Right atrium auricular region (tissue), 2 donors: ENCODE measurements at places on chromosomes 1 and 21. TPM values are rescaled to one million over a fixed set of nuclear protein-coding genes. Genes with fewer than 3 reads are reported as not detected.

DNA sequence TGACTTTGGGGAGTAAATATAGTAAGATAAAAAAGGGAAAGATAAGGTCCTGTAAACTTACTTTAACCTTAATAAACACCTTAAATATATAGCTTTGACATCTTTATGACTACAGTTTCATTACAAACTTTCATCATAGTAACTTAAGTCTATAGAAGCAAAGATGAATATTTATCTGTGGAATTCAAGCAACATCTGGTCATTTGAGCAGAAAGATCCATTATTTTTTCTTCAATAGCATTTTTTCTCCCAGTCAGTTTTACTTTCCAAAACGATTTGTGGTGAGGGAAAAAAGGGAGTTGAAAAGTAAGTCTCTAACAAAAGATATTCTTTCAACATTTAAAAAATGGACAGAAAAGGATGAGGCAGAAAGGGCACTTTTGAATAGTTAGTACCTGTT, 69.0 kb downstream of the HMCN1 start:
- H3K27me3 ChIP-seq, result no peaks in the 10 kb centered on the region
- DNase-seq, result no peak
- H3K36me3 ChIP-seq, result no peaks in the 10 kb centered on the region
- no peak overlapping the region for H3K27ac ChIP-seq

The CNIH3 gene
- total RNA-seq, result 1.3 TPM

GRCh38 chr1:184773762-184774320, 19.2 kb upstream of the EDEM3 start:
- no peaks in the 10 kb centered on the region for H3K4me1 ChIP-seq
- no peak overlapping the region for H3K27ac ChIP-seq
- H3K4me3 ChIP-seq, result no peak overlapping the region
- DNase-seq, result no peak
- H3K27me3 ChIP-seq, result no peaks in the 10 kb centered on the region
- H3K36me3 ChIP-seq, result no peaks in the 10 kb centered on the region

GRCh38 chr1:116494353-116494692, 76.5 kb downstream of the CD58 start:
- H3K4me1 ChIP-seq, result no peaks in the 10 kb centered on the region
- H3K4me3 ChIP-seq, result no peak overlapping the region
- no peaks in the 10 kb centered on the region for H3K36me3 ChIP-seq
- DNase-seq, result no peak
- H3K27ac ChIP-seq, result no peak overlapping the region

The CCDC27 gene
- total RNA-seq, result not detected

The TRIM58 gene
- total RNA-seq, result 8.6 TPM

- H3K4me1 ChIP-seq, result no peaks in the 10 kb centered on the region
- DNase-seq, result no peak
- no peak overlapping the region for H3K27ac ChIP-seq
- H3K4me3 ChIP-seq, result no peak overlapping the region
- H3K36me3 ChIP-seq, result no peaks in the 10 kb centered on the region
Measured at GRCh38 chr21:44836666-44837471, 19.0 kb upstream of the SUMO3 start.

The TMEM54 gene
- total RNA-seq, result 37.9 TPM

The ATP1A2 gene
- 146 TPM for total RNA-seq

The SLC44A5 gene
- 2.0 TPM for total RNA-seq

The TRABD2B gene
- total RNA-seq, result 8.1 TPM

The SPATA17 gene
- 0.41 TPM for total RNA-seq

The OR2C3 gene
- total RNA-seq, result not detected

DNA sequence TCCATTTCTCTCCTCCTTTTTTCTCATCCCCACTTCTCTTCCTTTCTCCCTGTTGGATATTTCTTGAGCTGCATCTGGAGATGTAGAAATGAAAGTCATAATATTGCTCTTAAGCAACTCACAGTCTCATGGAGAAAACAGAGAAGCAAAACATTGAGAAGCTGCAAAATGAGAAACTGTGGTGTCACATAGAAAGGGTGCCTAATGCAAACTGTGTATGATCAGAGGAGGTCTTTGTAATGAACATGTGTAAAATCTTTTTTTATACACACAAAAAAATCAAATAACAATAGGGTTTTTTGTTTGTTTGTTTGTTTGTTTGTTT, 11.8 kb upstream of the SLAMF7 start:
- no peak overlapping the region for H3K27ac ChIP-seq
- no peak overlapping the region for H3K4me3 ChIP-seq
- H3K36me3 ChIP-seq, result no peaks in the 10 kb centered on the region
- H3K4me1 ChIP-seq, result no peaks in the 10 kb centered on the region
- no peaks in the 10 kb centered on the region for H3K27me3 ChIP-seq
- DNase-seq, result no peak

DNA sequence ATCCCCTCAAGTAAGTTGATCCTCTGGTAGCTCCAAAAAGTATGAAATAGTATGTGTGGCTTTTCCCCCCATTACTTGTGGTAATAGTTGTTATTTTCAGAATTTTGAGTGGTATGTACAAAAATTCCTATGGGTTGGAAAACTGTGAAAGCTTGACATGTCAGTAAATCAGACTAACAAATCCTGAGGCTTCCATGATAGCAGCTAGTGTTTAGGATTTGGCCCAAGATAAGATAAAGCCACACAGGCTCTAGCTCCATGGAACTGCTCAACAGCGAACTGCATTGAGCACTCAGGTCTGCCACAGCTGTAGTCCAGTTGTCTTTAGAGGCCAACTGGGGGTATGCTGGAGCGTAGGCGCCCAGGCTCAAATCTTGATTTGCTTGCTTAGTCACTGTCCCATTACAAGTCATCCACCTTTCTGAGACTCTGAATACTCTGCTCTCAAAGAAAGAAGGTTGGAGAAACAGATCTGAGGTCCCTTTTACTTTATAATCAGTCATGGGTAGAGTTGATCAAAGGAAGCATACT, 28.7 kb downstream of the ATP1A1 start:
- no peaks in the 10 kb centered on the region for H3K27me3 ChIP-seq
- no peak overlapping the region for H3K4me3 ChIP-seq
- no peaks in the 10 kb centered on the region for H3K4me1 ChIP-seq
- no peak for DNase-seq
- H3K36me3 ChIP-seq, result peaks cover 100% of the 10 kb centered on the region

- H3K27ac ChIP-seq, result no peak overlapping the region
- no peaks in the 10 kb centered on the region for H3K27me3 ChIP-seq
- DNase-seq, result no peak
- no peak overlapping the region for H3K4me3 ChIP-seq
- H3K36me3 ChIP-seq, result no peaks in the 10 kb centered on the region
Measured at GRCh38 chr1:9659328-9659727, 7.8 kb downstream of the PIK3CD start.

DNA sequence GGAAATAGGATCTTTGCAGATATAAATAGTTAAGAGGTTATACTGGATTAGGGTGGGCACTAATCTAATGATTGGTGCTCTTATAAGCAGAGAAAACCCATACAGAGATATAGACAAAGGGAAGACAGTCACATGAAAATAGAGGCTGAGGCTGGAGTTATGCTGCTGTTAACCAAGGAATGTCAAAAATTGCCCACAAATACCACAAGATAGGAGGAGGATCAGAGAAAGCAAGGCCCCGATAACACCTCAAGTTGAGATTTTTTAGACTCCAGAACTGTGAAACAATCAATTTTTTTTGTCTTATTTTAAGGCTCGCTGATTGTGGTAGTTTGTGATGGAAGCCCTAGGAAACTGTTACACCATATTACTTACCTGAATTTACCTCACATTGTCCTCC, 513.2 kb downstream of the COL11A1 start:
- no peaks in the 10 kb centered on the region for H3K4me1 ChIP-seq
- H3K27me3 ChIP-seq, result no peaks in the 10 kb centered on the region
- H3K4me3 ChIP-seq, result no peak overlapping the region
- no peak for DNase-seq
- no peak overlapping the region for H3K27ac ChIP-seq

The FABP3 gene
- total RNA-seq, result 3,527 TPM

The GPX7 gene
- total RNA-seq, result 12.0 TPM

- no peaks in the 10 kb centered on the region for H3K27me3 ChIP-seq
- H3K27ac ChIP-seq, result no peak overlapping the region
- H3K4me3 ChIP-seq, result no peak overlapping the region
Measured at GRCh38 chr21:44356636-44357035, 3.2 kb downstream of the TRPM2 start.

- H3K4me3 ChIP-seq, result no peak overlapping the region
- H3K36me3 ChIP-seq, result no peaks in the 10 kb centered on the region
- H3K27me3 ChIP-seq, result no peaks in the 10 kb centered on the region
- no peak overlapping the region for H3K27ac ChIP-seq
- no peak for DNase-seq
Measured at GRCh38 chr1:226021401-226021800, 22.3 kb upstream of the SDE2 start.

The RNF186 gene
- not detected for total RNA-seq

- no peaks in the 10 kb centered on the region for H3K27me3 ChIP-seq
- H3K4me3 ChIP-seq, result no peak overlapping the region
- H3K36me3 ChIP-seq, result no peaks in the 10 kb centered on the region
- DNase-seq, result no peak
- H3K4me1 ChIP-seq, result peaks cover 87% of the 10 kb centered on the region
- H3K27ac ChIP-seq, result peak overlapping the region; percentile 66
Measured at GRCh38 chr21:45419162-45419561, 14.2 kb downstream of the COL18A1 start.

DNA sequence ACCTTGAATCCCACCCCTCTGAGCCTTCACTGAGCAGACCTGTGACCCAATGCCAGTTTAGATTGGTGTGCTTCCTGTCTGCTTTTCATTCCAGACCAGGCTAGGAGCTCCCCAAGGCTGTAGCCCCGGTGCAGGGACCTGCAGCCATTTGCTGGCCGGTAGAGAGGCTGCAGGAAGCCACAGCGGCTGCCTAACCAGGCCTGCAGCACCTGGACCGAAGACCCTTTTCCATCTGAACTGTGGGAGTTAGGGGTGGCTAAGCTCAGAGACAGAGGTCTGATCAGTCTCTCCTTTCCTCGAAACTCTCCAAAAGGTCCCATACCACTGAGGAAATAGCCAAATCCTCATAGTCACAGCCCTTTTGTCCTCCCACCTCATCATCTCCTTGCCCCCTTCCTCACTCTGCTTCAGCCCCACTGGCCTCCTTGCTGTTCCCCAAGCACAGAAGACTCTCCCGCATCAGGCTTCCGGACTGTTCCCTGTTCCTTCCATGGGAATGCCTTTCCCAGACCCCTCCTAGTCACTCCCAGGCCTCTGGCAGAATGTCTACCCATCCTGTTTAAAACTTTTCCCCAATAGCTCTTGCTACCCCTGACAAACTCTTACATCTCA, 674 bp upstream of the TTC4 start:
- peak; percentile 44 for DNase-seq
- no peaks in the 10 kb centered on the region for H3K27me3 ChIP-seq
- peak overlapping the region; percentile 90 for H3K4me3 ChIP-seq
- peak overlapping the region; percentile 67 for H3K27ac ChIP-seq

DNA sequence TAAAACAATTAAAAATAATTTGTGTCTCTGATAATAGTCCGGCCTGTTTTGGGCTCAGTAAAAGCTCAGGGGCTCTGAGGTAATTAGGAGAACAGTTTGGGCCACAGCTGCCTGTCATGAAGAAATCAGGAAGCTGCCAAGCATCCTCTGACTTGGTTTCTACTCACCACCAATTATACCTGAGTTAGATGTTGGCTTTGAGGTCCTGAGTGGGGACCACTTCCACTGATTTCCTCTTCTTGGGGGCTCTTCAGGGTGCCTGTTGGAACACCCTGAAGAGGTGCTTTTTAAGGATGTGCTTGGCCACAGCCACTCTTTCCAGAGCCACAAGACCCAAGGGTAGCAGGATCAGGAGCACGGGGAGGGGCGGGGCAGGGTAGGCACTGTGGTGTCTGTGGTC, 10.9 kb downstream of the SLC6A17 start:
- no peak overlapping the region for H3K4me3 ChIP-seq
- no peaks in the 10 kb centered on the region for H3K27me3 ChIP-seq
- no peaks in the 10 kb centered on the region for H3K4me1 ChIP-seq
- no peak overlapping the region for H3K27ac ChIP-seq

The GJA8 gene
- not detected for total RNA-seq

DNA sequence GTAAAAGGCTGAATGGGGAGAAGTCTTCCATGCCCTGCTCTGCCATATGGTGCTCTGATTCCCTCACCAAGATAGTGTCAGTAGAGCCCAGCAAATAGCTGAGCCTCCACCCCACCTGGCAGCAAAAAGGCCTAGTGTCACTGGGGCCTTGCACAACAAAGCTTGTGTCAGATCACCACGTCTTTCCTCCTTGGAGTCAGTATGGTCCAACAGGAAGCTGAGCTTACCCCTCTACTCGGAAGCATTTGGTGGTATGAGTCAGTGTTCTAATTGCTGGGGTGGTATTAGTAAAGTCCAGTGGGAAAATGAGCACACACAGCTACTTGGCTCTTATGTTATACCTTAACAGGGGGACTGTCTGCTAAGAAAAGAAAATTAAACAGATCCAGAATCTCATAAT, 18.7 kb upstream of the RRP15 start:
- DNase-seq, result no peak
- no peaks in the 10 kb centered on the region for H3K36me3 ChIP-seq
- no peak overlapping the region for H3K27ac ChIP-seq
- H3K27me3 ChIP-seq, result no peaks in the 10 kb centered on the region

DNA sequence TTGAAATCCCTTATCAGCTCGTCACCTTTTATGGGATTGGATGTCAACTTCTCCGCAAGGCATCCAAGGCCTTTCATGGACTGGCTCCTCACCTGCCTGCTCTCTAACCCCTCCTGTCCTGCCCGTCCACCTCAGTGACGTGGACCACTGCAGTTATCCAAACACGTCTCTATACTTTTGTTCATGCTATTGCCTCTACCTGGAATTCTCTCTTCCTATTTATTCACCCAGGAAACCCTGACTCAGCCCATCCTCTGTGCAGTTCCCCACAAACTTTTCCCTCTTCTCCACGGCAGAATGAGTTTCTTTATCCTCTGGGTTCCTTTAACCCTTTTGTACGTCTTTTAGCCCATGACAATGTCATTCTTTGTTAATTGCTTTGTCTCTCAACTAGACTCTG, 5.1 kb upstream of the UTP25 start:
- DNase-seq, result no peak
- H3K27me3 ChIP-seq, result no peaks in the 10 kb centered on the region
- no peak overlapping the region for H3K4me3 ChIP-seq
- no peak overlapping the region for H3K27ac ChIP-seq

- H3K4me1 ChIP-seq, result no peaks in the 10 kb centered on the region
- no peak for DNase-seq
- no peaks in the 10 kb centered on the region for H3K27me3 ChIP-seq
- no peaks in the 10 kb centered on the region for H3K36me3 ChIP-seq
- H3K27ac ChIP-seq, result no peak overlapping the region
- no peak overlapping the region for H3K4me3 ChIP-seq
Measured at GRCh38 chr1:79633456-79633855, 626.9 kb upstream of the ADGRL4 start.

- H3K36me3 ChIP-seq, result no peaks in the 10 kb centered on the region
- no peak overlapping the region for H3K27ac ChIP-seq
- H3K4me3 ChIP-seq, result no peak overlapping the region
Measured at GRCh38 chr1:159790237-159790917, 9.6 kb downstream of the DUSP23 start.

- peaks cover 28% of the 10 kb centered on the region for H3K27me3 ChIP-seq
- H3K4me3 ChIP-seq, result no peak within 1 kb of the TSS
- no peak within 1 kb of the TSS for H3K27ac ChIP-seq
- no peaks in the 10 kb centered on the region for H3K36me3 ChIP-seq
Measured at GRCh38 chr21:37916310-37917051, at the start of gene KCNJ6. Gene KCNJ6, minus strand, starts transcription at chr21:37916457. Its CDS starts 75,775 bp downstream, at chr21:37840682.
